Activated CD4-positive, alpha-beta T cell treated with anti-CD3 and anti-CD28 coated beads for 48 hours (primary cell): ENCODE measurements at places on chromosomes 5 and 9.
A peak's percentile ranks its signal among the peaks of the same experiment; 100 is the strongest.

GRCh38 chr5:115068239-115069086 is 101.2 kb downstream of the TRIM36 start:
- peak; percentile 43 for DNase-seq

DNA sequence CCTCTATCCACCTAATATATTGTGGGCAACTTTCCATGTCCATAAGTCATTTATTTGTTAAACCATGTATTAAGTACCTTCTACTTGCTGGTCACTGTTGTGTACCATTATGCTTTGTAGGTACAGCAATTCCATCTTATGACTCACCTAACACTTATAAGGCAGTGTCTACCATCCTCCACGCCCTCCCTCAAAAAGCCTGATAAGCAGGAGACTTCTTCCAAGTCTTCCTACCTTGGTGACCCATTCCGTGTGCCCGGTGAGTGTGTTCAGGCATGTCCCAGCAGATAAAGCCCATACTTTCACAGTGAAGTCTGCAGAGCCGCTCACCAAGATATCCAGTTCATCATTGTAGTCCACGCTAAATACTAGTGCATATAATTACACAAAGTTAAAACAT is 17.4 kb downstream of the FBXW2 start:
- DNase-seq, result no peak

GRCh38 chr5:141805874-141806595 is 72.2 kb downstream of the PCDH1 start:
- DNase-seq, result no peak

DNA sequence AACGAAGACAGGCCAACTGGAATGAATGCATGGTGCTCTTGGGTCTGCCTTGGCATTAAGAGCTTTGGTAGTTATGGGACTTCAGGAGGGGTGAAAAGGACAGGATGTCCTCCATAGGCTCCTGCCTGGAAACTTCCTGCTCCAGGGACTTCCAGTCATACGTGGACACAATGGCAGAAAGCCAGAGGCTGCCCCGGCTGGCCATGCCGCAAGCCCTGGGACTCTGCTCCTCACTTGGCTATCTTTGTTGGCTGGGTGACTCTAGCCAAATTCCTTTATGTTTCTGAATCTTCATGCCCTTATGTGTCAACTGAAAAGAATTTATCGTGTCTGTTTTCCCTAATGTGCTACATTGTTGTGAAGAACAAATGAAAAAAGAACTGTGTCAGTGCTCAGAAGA is 136.9 kb downstream of the SIL1 start:
- no peak for DNase-seq

- peak; percentile 83 for DNase-seq
Measured at GRCh38 chr5:143008809-143009521, 238.8 kb downstream of the ARHGAP26 start.

DNA sequence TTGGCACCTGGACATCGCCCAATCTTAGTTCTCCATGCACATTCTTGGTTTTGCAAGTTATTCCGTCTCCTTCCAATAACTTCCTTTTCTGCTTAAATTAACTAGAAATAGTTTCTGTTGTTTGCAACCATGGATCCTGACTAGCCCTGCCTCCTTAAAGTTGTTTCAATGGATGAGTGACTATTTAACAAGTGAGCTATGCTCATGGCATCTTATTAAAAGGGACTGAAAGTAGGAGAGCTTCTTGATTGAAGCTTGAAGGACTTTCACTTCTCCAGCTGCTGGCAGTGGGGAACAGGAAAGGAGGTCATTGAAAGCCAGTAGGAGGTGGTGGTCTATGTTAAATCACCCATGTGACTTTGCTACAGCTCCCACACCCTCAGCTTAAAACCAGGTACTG is 466.8 kb downstream of the ARHGEF28 start:
- no peak for DNase-seq

DNA sequence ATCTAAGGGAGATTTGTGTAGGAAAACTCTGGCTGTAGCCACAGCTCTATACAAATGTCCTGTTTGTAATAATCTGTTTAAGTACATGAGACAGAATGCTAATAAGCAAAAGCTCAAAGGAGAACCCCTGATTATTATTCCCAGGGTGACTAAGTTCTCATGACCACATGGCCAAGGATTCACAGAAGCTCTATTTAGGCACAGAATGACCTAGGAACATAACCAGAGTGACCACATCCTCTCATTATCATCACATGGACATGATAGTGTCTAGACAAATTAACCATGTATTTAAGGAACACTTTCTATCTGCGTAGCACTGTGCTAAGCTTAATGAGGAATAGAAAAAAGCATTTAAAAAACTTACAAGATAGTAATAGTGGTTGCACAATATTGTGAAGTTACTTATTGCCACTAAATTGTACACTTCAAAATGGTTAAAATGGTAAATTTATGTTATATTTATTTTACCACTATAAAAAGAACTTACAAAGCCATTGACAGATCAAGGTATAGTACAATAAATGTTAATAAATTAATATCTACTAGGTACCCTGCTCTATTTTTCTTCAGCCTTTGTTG is 56.3 kb downstream of the STX17 start:
- no peak for DNase-seq

GRCh38 chr5:113067635-113068344 is 91.2 kb downstream of the DCP2 start:
- DNase-seq, result no peak

GRCh38 chr9:6827439-6828145 is 69.8 kb downstream of the KDM4C start:
- peak; percentile 49 for DNase-seq

DNA sequence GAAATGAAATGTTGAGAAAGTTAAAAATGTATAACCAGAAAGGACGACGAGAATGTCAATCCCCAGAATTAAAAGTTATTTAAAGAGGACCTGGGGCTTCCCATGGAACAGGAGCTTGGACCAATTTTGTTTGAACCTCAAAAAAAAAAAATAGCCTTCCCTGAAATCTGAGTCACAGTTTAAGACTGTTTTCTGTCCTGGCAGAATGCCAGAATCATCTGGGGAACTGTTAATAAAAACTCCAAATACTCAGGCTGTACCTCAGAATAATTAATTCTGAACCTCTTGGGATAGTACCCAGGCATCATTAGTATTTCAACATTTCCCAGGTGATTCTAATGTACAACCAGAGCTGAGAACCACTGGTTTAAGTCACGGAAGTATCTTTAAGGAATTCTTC is 102.2 kb upstream of the SLCO6A1 start:
- DNase-seq, result no peak

- DNase-seq, result no peak
Measured at GRCh38 chr5:118726891-118727290, 261.5 kb downstream of the DTWD2 start.

GRCh38 chr9:89564346-89564878 is 40.4 kb upstream of the GADD45G start:
- DNase-seq, result no peak
